ENCODE measurements at places on chromosomes 4 and X.

DNA sequence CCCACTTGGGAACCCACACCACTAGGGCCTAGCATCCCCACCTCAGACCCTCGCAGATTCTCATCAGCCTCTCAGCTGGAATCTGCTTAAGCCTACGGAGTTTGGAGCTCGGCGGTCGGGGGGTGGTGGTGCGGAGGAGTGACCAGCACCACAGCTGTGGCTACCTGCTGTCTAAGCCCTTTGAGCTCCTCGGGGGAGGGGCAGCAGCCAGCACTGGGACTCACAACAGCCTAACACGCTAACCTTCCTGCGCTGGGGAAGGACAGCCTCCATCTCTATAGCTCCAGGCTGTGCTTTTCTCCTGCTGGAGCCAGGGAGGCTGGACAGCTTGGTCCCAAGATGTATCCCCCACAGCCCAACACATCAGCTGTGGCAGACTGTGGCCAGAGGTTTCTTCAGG is 281.5 kb downstream of the USP46 start:
- no peak for DNase-seq

DNA sequence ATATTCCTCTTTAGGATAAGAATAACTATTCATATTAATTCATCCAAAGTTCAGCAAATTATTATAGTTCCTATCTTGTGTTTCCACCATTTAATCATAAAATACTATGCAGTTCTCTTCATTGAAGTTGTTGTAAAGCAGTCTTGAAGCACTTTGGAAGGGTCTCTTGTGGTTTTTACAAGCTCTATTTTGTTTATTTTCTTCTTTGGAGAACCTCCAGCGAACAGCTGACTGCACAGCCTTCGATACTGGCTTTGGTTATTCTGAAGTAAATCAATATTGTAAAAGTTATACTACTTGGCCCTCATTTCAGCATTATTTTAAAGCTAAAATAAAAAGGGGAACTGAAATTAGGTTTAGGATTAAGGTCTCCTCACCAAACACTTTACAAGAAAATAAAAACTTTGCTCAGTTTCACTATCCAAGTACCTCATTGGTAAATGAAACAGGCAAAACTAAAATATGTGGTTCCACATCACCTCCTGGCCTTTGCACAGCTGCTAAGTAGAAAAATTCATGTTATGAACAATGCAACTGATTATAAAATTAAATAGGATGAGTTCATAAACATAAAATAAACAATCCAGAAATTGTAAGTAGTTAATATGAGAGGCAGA is 1629.2 kb upstream of the ADGRL3 start:
- DNase-seq: no peak

GRCh38 chrX:148534291-148534690 is 33.9 kb downstream of the AFF2 start:
- no peak for DNase-seq

- DNase-seq: no peak
These were observed 341.0 kb downstream of the NAP1L3 start for GRCh38 chrX:93332329-93332728.

- DNase-seq: no peak
These were observed 114.4 kb downstream of the ANTXR2 start for GRCh38 chr4:79958466-79959264.

- DNase-seq: peak; percentile 2
These were observed 71.4 kb downstream of the GBA3 start for GRCh38 chr4:22764183-22764582.

GRCh38 chr4:158625544-158625943 is 46.1 kb downstream of the C4orf46 start:
- DNase-seq: no peak

GRCh38 chr4:153107246-153107645 is 97.0 kb upstream of the TRIM2 start:
- DNase-seq: no peak

DNA sequence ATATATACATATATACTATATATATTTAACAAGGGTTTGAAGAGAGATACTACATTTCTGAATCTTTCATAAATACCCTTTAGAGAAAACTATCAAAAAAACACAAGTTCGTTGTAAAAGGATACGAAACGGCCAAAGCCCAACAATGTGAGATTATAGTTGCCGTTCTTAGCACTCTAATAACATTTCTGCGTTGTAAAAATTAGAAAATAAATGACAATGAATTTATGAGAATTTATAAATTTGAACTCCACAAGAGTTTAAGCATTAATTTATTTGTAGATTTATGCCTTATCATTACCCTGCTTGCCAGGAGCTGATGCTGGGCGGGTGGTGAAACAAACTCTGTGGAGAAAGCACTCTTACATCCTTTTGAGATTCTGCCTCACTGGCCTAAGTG is 1.1 kb downstream of the WDR17 start:
- no peak for DNase-seq

DNA sequence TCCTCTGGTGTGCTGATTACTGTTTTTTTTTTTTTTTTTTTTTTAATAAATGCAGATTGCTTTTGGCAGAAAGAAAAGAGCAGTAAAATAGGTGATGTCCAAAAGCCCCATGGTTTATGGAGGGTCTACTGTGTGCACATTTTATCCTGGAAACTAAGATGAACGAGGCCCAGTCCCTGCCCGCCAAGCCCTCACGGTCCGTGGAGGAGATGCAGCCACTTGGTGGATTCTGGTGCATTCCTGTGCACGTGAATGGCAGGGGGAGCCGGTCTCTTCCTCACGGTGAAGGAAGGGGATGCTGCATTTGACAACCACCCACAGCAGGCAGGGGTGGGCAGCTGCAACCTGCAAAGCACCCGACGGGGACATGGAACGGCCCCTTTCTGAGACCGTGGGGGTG is 100.2 kb upstream of the AFAP1 start:
- no peak for DNase-seq

DNA sequence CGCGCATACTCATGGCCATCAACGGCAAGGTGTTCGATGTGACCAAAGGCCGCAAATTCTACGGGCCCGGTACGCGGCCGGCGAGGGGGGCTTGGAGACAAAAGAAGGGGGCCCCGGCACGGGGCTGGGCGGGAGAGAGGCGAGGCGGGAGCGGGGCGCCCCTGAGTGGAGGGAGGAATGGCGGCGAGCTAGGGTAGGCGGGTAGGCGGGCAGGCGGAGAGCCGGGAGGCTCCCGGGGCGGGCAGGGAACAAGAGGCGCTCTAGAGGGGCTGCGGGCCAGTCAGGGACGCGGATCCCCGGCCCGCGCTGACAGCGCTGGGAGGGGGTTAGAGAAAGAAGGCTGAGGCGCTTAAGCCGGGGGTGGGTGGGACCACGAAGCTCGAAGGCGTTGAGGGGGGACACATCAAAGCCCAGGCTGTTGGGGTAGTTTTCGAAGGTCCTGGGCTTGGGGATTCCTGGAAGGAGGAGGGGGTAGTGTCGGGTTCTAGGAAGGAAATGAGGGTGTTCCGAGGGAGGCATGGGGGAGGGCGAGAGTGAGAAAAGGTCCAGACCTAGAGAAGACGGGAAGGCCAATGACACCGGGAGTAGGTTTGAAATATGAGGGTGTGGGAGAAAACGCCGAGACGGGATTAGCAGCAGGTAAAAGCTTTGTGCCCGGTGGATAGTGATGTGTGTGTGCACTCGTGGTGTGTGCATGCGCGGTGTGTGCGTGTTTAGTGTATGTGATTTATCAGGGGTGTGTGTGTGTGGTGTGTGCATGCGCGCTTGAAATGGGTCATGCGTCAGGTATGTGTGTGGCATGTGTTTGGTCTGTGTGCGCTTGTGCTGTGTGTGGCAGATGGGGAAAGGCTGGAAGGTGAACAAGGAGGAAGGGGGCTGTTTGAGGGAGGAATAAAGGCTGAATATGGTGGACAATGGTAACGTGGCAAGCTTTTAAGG is 807 bp downstream of the PGRMC1 start:
- DNase-seq: peak; percentile 11

DNA sequence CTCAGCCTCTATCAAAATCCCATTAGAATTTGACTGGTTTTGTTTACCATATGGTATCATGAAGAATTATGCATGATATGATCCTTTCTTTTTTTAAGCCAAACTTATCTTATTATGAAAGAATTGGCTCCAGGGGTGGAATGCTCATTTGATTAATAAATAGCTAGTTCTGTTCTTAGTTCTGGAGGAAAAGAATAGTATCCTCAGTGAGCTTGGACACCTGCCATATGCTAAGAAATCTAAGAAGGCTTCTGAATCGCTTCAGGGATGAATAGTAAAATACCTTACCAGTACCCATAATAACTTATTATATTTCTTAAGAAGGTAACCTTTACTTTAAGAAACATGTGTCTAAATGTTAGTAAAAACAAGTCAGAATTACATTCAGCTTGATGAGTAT is 803.6 kb downstream of the ADGRL3 start:
- no peak for DNase-seq

DNA sequence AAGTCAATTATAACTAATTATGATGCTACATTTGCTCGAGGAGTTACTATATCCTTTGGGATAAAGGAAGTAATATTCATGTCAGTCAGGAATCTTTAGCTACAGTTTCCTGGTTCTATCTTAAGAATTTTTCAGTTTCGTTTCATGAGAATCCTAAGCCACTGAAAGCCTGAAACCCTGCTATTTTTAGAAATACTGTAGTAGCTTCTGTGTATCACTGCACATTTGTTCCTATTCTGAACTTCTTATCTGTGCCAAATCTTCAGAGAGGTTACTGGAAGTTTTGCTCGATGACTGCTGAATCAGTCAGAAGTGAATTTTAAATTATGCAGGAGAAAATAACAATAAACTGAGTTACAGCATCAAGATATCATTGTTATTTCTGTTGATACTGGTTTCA is 249.2 kb downstream of the TENM3 start:
- DNase-seq: no peak

DNA sequence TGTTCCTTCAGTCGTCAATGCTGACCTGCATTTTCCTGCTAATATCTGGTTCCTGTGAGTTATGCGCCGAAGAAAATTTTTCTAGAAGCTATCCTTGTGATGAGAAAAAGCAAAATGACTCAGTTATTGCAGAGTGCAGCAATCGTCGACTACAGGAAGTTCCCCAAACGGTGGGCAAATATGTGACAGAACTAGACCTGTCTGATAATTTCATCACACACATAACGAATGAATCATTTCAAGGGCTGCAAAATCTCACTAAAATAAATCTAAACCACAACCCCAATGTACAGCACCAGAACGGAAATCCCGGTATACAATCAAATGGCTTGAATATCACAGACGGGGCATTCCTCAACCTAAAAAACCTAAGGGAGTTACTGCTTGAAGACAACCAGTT is 12.6 kb downstream of the TLR8 start:
- no peak for DNase-seq

DNA sequence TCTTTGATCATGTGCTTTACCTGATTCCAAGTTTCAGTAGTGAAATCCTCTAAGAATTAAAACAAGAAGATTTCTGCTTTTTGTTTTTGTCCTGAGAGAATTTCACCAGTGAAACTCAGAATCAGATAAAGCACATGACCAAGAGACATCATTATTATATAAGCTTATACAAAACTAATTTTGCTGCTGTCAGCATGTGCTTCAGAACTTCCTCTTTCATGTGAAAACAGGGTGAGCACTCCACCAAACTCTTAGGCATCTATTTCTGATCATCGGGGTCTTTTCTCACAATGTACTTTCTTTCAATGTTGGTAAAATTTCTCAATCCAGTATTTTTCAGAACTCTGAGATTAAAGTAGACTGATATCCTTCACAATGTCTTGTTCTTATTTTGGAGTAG is 152.1 kb downstream of the SLC39A8 start:
- no peak for DNase-seq

DNA sequence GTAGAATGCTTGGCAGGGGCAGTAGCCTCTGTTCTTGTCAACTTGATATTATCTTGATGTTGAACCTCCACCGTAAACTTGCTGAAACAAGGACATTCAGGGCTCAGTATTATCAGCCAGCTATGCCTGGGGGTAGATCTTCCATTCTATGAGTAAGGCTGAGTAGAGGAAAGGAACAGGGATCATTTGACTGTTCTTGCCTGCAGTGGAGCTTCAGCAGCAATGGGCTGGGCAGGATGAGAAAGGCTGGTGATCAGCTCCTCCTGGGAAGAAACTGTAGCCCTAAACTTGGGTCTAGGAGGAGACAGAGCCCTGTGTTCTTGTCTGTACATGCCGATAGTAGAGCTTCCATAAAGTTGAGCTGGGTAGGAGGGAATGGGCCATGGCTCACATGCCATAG is 127.2 kb downstream of the CCSER1 start:
- no peak for DNase-seq

DNA sequence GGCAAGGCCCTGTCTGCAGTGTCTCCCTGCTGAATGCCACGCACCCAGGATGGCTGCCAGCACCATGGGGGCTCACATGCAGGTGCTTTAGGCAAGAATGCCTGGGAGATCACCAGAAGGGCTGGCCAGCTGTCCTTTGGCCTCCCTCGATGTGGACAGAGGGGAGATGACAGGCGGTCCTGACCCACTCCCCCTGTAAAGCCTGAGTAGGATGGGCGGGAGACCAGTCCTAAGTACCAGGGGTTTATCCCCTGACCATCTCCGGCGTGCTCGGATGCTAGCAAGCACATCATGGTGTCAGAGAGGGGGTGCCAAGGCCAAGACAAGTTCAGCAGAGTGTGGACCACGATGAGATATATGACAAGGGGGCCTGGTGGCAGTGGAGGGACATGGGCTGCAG is 5.3 kb downstream of the PDZD4 start:
- DNase-seq: no peak

DNA sequence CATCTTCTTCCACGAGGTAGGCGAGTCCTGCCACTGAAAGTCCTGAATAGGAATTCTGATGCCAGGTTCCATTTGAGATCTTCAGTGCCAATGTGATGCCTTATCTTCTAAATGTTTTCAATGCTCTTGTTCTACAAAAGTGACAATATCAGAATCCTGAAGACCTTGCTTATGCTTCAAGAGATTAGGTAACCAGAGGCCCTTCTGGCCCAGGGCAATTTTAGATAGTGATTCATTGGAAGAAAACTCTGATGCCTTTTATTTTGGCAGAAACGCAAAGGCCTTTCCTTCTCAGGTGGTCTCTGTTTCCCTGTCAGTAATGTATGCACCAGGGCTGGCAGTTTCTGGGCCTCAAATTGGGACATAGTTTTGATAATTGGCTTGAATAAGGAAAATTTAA is 144.8 kb downstream of the CEP135 start:
- DNase-seq: no peak

GRCh38 chr4:77586951-77587383 is 18.7 kb upstream of the CXCL13 start:
- peak; percentile 60 for DNase-seq

DNA sequence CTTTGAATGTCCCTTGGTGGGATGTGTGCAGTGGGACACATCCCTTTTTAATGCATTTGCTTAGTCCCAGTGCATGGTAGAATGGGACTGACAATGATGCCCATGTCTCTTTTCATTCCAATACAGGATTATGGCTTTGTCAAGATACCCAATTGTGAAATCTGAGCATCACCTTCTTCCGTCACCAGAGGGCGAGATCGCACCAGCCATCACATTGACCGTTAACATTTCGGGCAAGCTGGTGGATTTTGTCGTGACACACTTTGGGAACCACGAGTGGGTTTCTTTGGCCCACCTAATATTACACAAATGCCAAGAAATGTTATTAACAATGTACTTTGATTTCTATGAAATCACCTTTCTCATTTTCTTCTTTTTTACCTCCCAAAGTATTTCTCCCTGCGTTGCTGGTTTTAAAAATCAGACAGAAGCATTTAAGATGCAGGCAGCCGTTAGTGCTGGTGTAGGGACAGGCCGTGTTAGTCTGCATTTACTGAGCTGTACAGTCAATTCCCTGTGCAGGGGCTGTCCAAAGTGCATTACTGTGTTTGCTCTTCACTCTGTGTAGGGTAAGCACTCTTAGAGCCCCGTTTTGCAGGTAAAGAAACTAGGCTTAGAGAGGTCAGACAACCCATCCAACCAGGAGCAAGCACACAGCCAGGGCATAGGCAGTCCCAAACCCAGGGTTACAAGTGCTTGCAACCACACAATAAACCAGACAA is 46.5 kb downstream of the CWH43 start:
- no peak for DNase-seq

- DNase-seq: no peak
These were observed 79.1 kb downstream of the TRAPPC11 start for GRCh38 chr4:183738081-183738673.
